ENCODE measurements at places on chromosomes 5 and 9.

DNA sequence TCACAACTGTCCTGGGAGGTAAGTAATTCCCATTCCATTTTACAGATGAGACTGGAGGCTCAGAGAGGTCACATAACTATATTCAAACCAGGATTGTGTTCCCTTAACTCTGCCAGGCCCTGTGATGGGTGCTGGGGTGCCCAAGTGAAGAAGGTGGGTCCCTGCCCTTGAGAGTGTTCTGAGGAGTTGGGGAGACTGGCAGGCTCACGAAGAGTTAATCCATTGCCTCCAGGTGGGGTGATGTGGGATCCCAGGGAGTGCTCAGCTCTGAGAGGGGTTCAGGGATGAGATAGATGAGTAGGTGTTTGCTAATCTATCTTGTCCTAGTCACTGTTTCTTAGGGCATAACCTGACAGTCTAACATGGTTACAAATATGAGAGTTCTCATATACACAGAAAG is 36.7 kb downstream of the GSN start:
- no peak for DNase-seq

- peak; percentile 65 for DNase-seq
These were observed 40.3 kb upstream of the TNFAIP8 start for GRCh38 chr5:119315516-119315949.

- DNase-seq: no peak
These were observed 200.5 kb downstream of the ARHGEF28 start for GRCh38 chr5:73826301-73827105.

- DNase-seq: no peak
These were observed 3.7 kb upstream of the TIFAB start for GRCh38 chr5:135455876-135456237.

DNA sequence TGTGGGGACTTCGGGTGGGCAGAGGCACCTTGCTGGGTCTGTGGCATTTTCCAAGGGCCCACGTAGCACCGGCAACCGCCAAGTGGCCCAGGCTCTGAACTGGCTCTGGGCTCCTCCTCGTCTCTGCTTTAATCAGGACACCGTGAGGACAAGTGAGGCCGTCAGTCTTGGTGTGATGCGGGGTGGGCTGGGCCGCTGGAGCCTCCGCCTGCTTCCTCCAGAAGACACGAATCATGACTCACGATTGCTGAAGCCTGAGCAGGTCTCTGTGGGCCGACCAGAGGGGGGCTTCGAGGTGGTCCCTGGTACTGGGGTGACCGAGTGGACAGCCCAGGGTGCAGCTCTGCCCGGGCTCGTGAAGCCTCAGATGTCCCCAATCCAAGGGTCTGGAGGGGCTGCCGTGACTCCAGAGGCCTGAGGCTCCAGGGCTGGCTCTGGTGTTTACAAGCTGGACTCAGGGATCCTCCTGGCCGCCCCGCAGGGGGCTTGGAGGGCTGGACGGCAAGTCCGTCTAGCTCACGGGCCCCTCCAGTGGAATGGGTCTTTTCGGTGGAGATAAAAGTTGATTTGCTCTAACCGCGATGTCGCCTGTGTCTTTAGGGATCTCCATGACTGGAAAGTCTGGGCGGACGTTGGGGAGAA is 5.8 kb downstream of the DPP7 start:
- DNase-seq: no peak

GRCh38 chr5:116303340-116303739 is 218.5 kb downstream of the COMMD10 start:
- DNase-seq: no peak

All from activated CD4-positive, alpha-beta T cell treated with anti-CD3 and anti-CD28 coated beads, Interleukin-2, amount 10 ng/mL, durations not matched to agents 7 days and 5 days (primary cell).